Stimulated activated CD4-positive, alpha-beta T cell treated with anti-CD3 and anti-CD28 coated beads, TNF-alpha, amount 100 ng/mL, for 4 hours (primary cell): ENCODE measurements at places on chromosomes 6 and 20.
A peak's percentile ranks its signal among the peaks of the same experiment; 100 is the strongest.

- no peak for DNase-seq
Measured at GRCh38 chr6:85923013-85923430, 280.3 kb upstream of the SYNCRIP start.

DNA sequence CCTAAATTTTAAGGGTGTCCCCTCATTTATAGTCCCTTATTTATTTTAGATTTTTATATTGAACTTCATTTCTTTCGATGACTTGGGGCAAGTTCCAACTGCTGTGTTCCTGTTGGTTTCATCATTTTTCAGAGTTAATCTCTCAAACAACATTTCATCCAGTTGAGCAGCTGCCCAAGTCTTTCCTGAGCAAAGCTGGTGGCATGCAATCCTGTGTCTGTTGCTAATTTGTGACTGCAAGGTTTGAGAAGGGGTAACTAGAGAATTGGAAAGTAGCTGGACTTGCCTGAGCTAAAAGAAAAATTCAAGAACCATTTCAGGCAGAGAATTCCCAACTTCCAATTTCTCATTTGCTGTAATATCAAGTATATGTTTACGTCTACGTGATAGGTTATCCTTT lies 881.5 kb upstream of the SLC35B3 start:
- DNase-seq, result no peak

DNA sequence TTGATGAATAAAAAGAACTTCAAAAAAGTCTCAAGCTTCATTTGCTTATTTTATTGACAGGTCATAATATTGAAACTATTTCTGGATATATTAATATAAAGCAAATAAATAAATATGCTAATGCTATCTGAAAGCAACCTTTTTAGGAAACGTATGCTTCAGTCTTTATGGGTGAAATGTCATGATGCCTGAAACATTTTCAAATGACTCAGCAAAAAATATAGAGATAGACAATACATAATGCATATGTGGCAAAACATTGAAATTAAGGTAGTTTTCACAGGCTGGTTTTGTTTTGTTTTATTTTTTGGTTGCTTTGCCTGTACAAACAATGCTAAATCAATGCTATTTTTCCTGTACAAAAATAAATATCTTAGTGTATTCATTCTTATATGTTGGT lies 194.4 kb upstream of the PLCB4 start:
- no peak for DNase-seq

DNA sequence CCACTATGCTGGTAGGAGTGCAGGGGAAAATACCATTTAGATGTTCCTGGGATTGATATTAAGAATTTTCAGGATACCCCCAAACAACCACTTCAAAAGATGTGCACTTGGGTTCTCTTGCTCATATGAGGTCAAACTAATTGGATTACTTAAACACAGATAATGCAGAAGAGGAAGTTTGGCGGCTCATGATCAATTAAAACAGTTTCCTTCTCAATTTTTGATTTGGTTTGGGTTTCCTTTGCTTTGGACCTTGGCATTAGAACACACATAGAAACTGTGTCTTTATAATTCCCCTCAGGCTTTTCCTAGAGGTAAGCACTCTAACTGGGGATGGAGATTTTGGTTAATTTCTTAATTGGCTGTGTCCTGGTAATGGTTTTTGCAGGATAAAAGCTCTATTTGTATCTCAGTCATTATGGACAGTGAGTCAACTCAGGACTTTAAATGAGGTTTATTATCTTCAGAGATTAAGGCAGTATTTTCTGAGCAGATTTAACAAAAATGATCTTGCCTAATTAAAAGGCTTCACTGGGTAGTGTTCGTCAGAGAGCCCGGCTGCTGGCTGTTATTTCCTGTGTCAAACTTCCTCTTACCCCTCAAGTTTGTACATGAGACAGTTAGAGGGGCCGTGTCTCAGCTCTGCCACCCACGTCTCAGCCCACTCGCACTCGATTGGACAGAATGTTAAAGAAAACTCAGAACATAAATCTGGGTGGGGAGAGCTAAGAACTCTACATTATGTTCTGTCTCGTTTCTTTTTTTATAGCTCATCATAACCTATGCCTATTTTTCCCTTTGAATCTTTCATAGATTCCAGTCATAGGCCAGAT lies 50.3 kb upstream of the PREP start:
- DNase-seq, result peak; percentile 8

DNA sequence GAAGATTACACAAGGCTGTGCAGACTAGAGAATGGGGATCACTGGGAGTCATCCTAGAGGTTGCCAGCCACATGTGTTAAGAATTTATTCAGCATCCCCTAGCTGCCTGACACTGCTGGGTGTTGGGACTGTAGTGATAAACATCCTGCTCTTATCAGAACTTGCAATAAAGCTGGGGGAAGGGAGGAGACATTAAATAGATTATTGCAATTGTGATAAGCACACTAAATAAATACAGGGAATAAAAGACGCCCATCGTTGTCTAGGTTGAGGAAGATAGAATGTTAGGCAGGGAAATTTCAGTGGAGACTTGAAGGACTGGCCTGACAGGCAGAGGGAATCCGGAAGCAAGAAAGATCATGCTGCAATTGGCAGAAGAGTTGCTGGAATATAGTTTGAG lies 33.2 kb upstream of the TRAM2 start:
- no peak for DNase-seq

GRCh38 chr6:56796196-56796532 lies 153.5 kb upstream of the DST start:
- DNase-seq, result no peak

DNA sequence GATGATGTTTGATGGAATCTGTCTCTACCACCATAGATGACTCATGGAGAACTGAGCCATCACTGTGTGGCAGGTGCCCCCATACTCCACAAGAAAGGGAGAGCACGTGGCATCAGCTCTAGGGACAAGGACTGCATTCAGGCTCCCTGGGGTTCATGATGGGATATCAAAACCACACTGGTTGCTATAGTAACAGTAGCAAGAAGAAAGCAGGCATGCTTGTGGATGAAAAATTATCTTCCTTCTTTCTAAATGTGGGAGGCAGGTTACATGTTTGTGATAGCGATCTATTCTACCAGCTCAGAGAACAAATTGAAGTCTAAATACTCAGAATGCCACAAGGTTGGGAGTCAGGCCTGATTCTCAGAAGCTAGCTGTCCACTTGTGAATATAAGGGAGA lies 224.2 kb downstream of the ARHGAP18 start:
- no peak for DNase-seq
